Right atrium auricular region (tissue), 2 donors: ENCODE measurements at places on chromosomes 7 and 10.

DNA sequence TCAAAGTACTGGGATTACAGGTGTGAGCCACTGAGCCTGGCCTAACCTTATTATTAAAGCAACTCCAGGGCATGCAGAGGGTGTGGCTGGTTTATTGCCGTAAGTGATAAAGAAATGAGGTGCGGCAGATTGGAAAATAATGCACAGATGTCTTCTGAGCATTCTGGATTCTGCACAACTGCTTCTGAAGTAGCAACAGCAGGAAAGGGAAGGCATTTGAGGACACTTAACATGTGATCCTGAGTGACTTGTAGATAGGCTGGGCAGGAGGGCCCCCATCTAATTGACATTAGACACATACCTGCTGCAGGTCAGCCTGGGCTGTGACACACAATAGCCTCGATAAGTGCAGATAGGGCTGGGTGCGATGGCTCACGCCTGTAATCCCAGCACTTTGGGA is 5.6 kb downstream of the RHBDD2 start:
- no peaks in the 10 kb centered on the region for H3K27me3 ChIP-seq
- peaks cover 69% of the 10 kb centered on the region for H3K36me3 ChIP-seq
- H3K4me3 ChIP-seq, result no peak overlapping the region
- peaks cover 19% of the 10 kb centered on the region for H3K4me1 ChIP-seq

DNA sequence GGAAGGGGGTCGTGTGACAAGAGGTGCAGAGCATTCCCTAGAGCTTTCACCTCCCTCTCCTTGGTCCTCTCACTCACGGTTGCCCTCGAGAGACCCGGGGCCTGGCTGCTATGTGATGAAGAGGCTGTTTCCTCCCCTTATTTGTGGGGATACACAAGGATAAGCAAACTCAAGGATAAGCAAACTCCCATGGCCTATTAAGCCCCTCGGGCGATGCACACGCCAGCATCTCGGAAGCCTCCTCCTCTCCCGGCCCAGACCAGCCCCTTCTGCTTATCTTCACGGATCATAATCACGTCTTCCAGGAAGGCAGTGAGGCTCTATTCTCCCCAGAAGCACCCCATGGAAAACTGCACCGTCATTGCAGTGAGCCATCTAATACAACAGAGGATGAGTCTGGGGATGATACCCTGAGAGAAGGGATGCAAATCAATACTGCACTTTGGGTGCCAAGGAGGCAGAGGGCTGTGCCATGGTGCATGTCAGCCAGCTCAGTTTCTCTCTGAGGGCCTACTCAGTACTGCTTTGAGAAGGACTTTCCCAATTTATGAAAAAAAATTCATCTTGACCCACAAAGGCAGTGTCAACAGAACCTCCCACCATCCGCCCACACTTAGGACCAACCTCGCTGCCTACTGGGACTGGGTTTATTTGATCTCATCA is 22.2 kb downstream of the TMEM273 start:
- H3K4me1 ChIP-seq, result peaks cover 12% of the 10 kb centered on the region
- no peak overlapping the region for H3K4me3 ChIP-seq
- H3K27me3 ChIP-seq, result no peaks in the 10 kb centered on the region
- no peak overlapping the region for H3K27ac ChIP-seq

- no peaks in the 10 kb centered on the region for H3K4me1 ChIP-seq
- DNase-seq, result no peak
- H3K27ac ChIP-seq, result no peak overlapping the region
- no peak overlapping the region for H3K4me3 ChIP-seq
- H3K27me3 ChIP-seq, result no peaks in the 10 kb centered on the region
These were observed 27.6 kb downstream of the SDHAF3 start for GRCh38 chr7:97145068-97145467.

- no peaks in the 10 kb centered on the region for H3K4me1 ChIP-seq
- H3K27ac ChIP-seq, result no peak overlapping the region
- no peaks in the 10 kb centered on the region for H3K27me3 ChIP-seq
- H3K36me3 ChIP-seq, result peaks cover 12% of the 10 kb centered on the region
- H3K4me3 ChIP-seq, result no peak overlapping the region
These were observed 144.8 kb downstream of the ICA1 start for GRCh38 chr7:8117195-8117594.

DNA sequence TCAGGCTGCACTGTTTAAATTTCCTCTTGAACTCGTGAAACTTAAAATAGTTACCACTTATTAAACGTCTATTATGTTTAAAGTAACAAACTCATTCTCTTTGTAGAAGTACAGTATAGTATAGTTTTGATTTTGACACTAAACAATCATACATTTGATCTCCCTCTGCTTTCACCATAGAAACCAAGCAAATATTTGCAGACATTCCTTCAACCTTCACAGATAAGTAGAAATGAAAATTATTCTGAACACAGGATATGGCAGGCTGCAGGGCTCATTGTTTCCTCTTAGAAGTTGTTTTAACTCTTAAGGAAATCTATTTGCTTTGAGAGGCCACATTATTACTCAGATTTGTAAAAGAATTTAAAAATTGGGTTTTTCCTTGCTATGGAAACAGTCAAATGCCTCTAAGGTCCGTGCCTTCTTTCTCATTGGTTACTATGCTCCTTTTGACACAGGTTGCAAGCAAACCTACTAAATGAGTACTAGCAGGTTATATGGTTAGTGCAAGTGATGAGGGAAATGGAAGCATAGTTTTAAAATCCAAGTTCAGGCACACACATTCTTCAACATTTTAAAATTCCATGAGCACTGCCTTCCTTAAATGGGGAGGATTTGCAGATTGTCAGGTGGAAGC is 92.8 kb upstream of the FAM133B start:
- no peaks in the 10 kb centered on the region for H3K27me3 ChIP-seq
- H3K36me3 ChIP-seq, result no peaks in the 10 kb centered on the region
- H3K4me3 ChIP-seq, result no peak overlapping the region
- no peak for DNase-seq
- H3K27ac ChIP-seq, result no peak overlapping the region
